Pancreas (tissue), 10 donors: ENCODE measurements at places on chromosomes 3 and 15. TPM values are rescaled to one million over a fixed set of nuclear protein-coding genes. Genes with fewer than 3 reads are reported as not detected.

DNA sequence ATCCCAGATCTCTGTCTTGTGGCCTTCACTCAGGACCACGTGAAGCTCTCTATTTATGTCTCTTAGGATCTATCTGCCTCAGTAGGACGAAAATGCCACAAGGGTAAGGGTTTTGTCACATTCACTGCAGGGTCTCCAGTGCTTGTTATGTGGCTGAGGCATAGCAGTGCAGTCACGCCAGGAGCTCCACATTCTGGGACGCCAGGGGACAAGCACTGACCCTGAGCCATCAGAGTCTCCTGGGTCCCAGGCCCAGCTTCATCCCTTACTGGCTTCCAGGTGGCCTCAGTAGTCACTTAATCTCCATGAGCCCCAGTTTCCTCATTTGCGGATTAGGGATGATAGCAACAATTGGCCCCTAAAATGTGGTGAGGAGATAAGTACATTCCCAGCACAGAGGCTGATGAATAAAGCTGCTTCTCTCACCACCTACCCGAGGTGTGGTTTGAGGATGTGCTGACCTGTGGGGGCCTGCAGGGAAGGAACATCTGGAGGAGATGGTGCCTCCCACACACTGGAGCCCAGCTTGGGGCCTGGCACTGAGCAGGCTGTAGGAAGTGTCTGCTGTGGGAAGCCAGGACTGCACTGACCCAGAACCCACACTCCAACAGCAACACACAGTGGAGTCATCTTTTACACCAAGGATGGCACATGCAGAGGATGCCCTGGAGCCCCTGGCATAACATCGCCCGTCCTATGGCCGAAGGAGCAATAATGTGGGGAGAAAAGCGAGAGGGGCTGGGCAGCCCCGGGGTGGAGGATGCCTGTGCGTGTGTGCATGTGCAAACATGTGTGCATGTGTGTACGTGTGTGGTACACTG is 93.2 kb upstream of the IQSEC1 start:
- no peak for DNase-seq

- DNase-seq: no peak
Observed at GRCh38 chr3:162489853-162490252, 993.2 kb downstream of the OTOL1 start.

DNA sequence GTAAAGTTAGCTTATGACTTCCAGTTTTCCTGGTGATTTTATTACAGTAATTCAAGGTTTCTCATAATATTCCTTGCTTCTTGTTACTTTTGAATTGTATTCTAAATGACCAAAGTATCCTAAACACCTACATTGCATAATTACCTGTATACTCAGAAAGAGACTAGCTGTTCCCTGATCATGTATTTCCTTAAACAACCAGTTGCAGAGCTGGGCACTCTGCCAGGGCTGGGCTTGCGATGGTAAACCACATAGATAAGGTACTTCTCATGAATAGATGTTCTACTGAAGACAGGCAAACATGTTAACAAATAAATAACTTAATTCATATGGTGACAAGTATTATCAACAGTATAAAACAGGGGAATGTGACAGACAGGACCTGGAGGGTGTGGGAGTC is 142.3 kb upstream of the WNT5A start:
- DNase-seq: peak; percentile 51

TPRG1 gene
- total RNA-seq: not detected

ATP8B4 gene
- total RNA-seq: 3.4 TPM

KIF7 gene
- 0.79 TPM for total RNA-seq

CHST2 gene
- 0.69 TPM for total RNA-seq

LNP1 gene
- total RNA-seq: 1.5 TPM
